HCT116 (cell line): ENCODE measurements at places on chromosomes 3 and 15.

- no peaks in the 10 kb centered on the region for H3K27me3 ChIP-seq
- no peaks in the 10 kb centered on the region for H3K36me3 ChIP-seq
- H3K4me3 ChIP-seq: no peak overlapping the region
- no peak for DNase-seq
- peaks cover 35% of the 10 kb centered on the region for H3K4me1 ChIP-seq
These were observed 78.2 kb downstream of the VGLL4 start for GRCh38 chr3:11565492-11565891.

DNA sequence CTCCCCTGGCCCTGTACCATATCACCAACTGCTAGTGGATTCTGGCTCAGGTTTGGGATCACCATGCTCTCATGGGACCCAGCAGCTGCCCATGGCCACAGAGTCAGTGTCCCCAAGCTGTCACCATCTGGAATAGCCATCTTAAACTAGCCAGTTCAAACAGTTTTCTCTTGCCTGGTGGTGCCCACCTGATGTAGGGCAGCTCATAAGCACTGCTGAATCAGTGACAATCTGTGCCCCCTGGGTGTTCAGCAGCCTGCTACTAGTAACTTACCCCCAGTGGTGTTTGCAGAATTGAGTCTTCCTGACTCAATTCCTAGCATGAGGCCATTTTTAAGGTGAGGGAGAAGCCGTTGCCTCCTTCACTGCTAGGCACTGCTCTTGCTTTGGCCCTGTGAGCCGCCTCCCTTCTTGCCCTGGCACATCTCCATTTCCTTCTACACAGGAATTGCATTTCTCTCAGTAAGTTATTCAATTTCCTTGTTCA, 7.9 kb downstream of the RPSA start:
- no peaks in the 10 kb centered on the region for H3K27me3 ChIP-seq
- peak overlapping the region; percentile 54 for H3K27ac ChIP-seq
- H3K4me1 ChIP-seq: peaks cover 26% of the 10 kb centered on the region

GRCh38 chr3:88671573-88671972, 435.8 kb upstream of the EPHA3 start:
- no peak for DNase-seq
- no peaks in the 10 kb centered on the region for H3K4me1 ChIP-seq
- H3K36me3 ChIP-seq: no peaks in the 10 kb centered on the region
- no peak overlapping the region for H3K27ac ChIP-seq
- H3K27me3 ChIP-seq: no peaks in the 10 kb centered on the region

GRCh38 chr3:142993958-142994442, 7.4 kb upstream of the U2SURP start:
- DNase-seq: peak; percentile 59
- no peak overlapping the region for H3K4me3 ChIP-seq
- H3K4me1 ChIP-seq: peaks cover 20% of the 10 kb centered on the region
- no peak overlapping the region for H3K27ac ChIP-seq
- no peaks in the 10 kb centered on the region for H3K36me3 ChIP-seq

- no peak overlapping the region for H3K4me3 ChIP-seq
- H3K4me1 ChIP-seq: peaks cover 6% of the 10 kb centered on the region
- no peaks in the 10 kb centered on the region for H3K36me3 ChIP-seq
These were observed 13.6 kb upstream of the SLC6A1 start for GRCh38 chr3:10978956-10979355.

- no peak overlapping the region for H3K27ac ChIP-seq
- no peak for DNase-seq
- no peaks in the 10 kb centered on the region for H3K36me3 ChIP-seq
- peaks cover 16% of the 10 kb centered on the region for H3K4me1 ChIP-seq
These were observed 24.7 kb downstream of the LOXL1 start for GRCh38 chr15:73950831-73951561.

DNA sequence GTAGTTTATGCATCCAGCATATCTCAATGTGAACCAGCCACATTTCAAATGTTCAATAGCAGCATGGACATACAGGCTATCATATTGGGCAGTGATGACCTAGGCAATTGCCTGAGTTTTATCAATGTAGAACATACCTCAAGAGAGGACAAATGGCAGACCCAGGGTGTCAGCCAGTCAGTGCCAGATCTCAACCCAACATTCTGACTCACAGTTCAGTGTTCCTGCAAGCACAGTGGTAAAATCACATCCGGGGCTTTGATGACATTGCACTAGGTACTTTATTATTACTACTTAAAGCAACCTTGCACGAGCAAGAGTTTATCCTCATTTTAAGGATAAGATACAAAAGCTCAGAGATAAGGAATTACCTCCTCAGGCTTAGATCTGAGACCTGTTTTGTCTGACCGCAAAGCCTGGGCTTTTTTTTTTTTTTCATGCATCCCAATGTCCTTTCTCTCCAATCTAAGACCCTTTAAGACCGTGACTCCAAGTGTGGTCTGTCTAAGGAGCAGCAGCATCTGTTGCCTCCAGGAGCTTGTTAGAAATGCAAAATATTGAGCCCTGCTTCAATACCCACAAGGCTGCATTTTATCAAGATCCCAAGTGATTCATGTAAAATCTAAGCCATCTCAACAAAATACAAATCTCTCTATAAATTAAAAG, 60.1 kb downstream of the SLC12A1 start:
- no peak overlapping the region for H3K4me3 ChIP-seq
- H3K27ac ChIP-seq: no peak overlapping the region
- H3K36me3 ChIP-seq: no peaks in the 10 kb centered on the region
- no peak for DNase-seq
- no peaks in the 10 kb centered on the region for H3K4me1 ChIP-seq

DNA sequence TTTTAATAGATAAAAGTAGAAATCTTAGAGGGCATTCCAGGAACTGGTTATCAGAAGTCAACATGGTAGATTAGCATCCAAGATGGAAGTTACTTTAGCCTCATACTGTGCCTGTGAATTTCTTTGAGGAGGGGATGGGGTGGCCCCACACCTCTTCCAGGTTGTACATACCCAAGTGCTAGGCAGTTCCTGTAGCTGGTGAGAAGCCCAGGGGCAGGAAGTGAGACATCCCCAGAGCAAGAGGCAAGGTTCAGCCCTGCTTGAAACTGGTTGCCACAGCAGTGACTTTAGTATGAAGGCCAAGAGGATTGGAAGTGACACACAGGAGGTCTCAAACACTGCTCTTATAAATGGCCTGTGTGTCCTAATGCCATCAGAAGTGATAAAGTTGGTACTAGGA, 11.9 kb downstream of the GTPBP8 start:
- H3K4me3 ChIP-seq: no peak overlapping the region
- no peak overlapping the region for H3K27ac ChIP-seq
- H3K36me3 ChIP-seq: peaks cover 32% of the 10 kb centered on the region
- H3K27me3 ChIP-seq: no peaks in the 10 kb centered on the region
- no peak for DNase-seq

- no peak overlapping the region for H3K27ac ChIP-seq
- no peaks in the 10 kb centered on the region for H3K4me1 ChIP-seq
- H3K4me3 ChIP-seq: no peak overlapping the region
- H3K36me3 ChIP-seq: no peaks in the 10 kb centered on the region
- DNase-seq: no peak
These were observed 13.6 kb downstream of the SCN11A start for GRCh38 chr3:39038165-39038564.

DNA sequence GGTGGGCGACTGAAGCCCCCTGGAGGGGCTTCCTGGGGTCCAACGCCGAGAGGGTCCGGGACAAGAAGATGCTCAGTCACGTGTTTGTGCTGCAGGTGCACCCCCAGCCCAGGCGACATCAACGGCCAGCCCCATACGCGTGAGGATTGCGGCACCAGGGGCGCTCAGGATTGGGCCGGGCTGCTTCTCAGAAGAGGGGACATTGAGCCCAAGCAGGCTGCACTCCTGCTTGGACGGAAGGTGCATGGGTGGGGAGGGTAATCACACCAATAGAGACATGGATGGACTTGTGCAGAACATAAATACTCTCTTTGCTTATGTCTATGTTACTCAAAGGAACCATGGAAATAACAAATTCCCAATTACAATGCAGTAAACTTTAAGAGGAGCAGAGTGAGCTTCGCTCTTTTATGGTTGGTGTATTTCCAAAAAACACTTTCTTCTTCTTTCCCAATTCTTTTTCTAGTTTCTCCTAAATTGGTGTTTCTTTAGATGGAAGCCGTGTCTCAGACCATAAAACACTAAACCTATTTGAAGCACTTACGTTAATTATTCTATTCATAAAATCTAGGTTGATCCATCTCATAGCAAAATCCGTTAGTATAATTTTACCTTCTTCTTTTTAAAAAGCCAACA, 182.7 kb downstream of the GOLGA6L6 start:
- H3K27me3 ChIP-seq: no peaks in the 10 kb centered on the region
- H3K4me3 ChIP-seq: no peak overlapping the region
- H3K27ac ChIP-seq: no peak overlapping the region
- no peaks in the 10 kb centered on the region for H3K4me1 ChIP-seq

- H3K27ac ChIP-seq: no peak overlapping the region
- H3K4me3 ChIP-seq: no peak overlapping the region
- no peaks in the 10 kb centered on the region for H3K36me3 ChIP-seq
These were observed 40.2 kb upstream of the LPP start for GRCh38 chr3:188113756-188114155.

- H3K4me1 ChIP-seq: no peaks in the 10 kb centered on the region
- no peaks in the 10 kb centered on the region for H3K27me3 ChIP-seq
- no peak for DNase-seq
- no peak overlapping the region for H3K27ac ChIP-seq
These were observed 23.4 kb downstream of the RFTN1 start for GRCh38 chr3:16490062-16490619.

DNA sequence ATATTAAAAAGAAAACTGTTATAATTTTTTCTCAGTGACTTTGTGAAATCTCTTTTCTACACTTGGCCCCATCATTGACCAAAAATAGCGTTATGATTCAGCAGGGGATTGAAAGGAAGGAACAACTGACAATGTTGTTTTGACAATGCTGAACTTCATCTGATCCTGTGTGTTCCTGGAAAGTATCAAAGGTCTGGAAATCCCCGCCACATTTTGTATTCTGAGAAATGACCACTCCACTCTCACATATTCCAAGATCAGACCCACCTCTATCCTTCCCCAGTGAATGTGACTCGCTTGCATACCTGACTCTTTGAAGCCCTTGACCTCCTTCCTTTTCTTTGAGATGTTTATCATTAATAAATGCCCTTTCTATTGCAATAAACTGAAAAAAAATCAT, 9.7 kb upstream of the RIOX2 start:
- H3K4me1 ChIP-seq: no peaks in the 10 kb centered on the region
- DNase-seq: no peak
- H3K36me3 ChIP-seq: no peaks in the 10 kb centered on the region
- no peaks in the 10 kb centered on the region for H3K27me3 ChIP-seq

GRCh38 chr15:25536801-25537611, 98.2 kb upstream of the UBE3A start:
- no peaks in the 10 kb centered on the region for H3K36me3 ChIP-seq
- DNase-seq: no peak
- no peak overlapping the region for H3K27ac ChIP-seq
- H3K4me3 ChIP-seq: no peak overlapping the region
- H3K27me3 ChIP-seq: no peaks in the 10 kb centered on the region

GRCh38 chr3:113574213-113574612, 41.9 kb downstream of the SIDT1 start:
- H3K4me1 ChIP-seq: no peaks in the 10 kb centered on the region
- H3K27ac ChIP-seq: no peak overlapping the region
- H3K27me3 ChIP-seq: no peaks in the 10 kb centered on the region
- H3K36me3 ChIP-seq: no peaks in the 10 kb centered on the region
- H3K4me3 ChIP-seq: no peak overlapping the region
- no peak for DNase-seq

GRCh38 chr15:37891766-37892368, 42.6 kb upstream of the TMCO5A start:
- no peaks in the 10 kb centered on the region for H3K27me3 ChIP-seq
- H3K4me1 ChIP-seq: no peaks in the 10 kb centered on the region
- H3K36me3 ChIP-seq: no peaks in the 10 kb centered on the region

GRCh38 chr3:10741891-10742671, 73.9 kb upstream of the SLC6A11 start:
- H3K27me3 ChIP-seq: peaks cover 27% of the 10 kb centered on the region
- H3K4me1 ChIP-seq: peaks cover 4% of the 10 kb centered on the region; the same call in 1 of the 2 replicates
- H3K27ac ChIP-seq: no peak overlapping the region
- H3K36me3 ChIP-seq: no peaks in the 10 kb centered on the region
- DNase-seq: no peak
